ENCODE measurements at places on chromosomes 5 and 9. TPM values are rescaled to one million over a fixed set of nuclear protein-coding genes. Genes with fewer than 3 reads are reported as not detected.

DNA sequence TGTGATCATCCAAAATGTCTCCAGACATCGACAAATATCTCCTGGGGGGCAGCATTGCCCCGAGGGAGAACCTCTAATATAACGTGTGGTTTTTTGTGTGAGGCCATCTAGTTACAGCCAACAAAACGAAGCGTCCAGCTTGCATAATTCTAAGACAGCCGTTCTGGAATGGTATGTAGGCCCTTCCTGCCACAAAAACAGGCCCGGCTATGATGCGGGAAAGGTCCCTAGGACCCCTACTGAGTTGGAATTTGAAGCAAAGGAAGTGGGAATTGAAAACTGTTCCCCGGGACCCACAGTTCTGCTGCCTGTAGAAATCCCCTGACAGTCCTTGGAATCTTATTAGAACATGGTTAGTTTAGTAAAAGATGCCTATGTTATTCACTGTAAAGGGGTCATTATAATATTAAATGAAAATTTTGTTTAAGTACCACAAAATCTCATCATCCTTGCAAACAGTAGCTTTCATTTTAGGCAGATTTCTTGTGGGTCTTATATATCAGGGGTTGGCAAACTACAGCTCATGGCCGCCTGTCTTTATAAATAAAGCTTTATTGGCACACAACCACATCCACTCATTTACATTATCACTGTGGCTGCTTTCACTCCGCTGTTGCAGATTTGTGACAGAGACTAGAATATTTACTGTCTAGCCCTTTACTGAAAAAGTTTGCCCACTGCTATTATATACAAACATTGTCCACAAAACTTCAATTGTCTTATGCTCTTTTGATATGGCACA lies 70.7 kb downstream of the MSX2 start:
- DNase-seq = no peak

- no peak for DNase-seq
Observed at GRCh38 chr5:61881821-61882487, 424.1 kb upstream of the KIF2A start.

Gene LMX1B
- 1.3 TPM for total RNA-seq

Gene IGIP
- 12.0 TPM for total RNA-seq

Gene FABP6
- 1.6 TPM for total RNA-seq

Gene PCDHB11
- 0.77 TPM for total RNA-seq

Gene SNCB
- 0.44 TPM for total RNA-seq

Gene CEP78
- total RNA-seq = 3.4 TPM

Gene RNF180
- 12.9 TPM for total RNA-seq

DNA sequence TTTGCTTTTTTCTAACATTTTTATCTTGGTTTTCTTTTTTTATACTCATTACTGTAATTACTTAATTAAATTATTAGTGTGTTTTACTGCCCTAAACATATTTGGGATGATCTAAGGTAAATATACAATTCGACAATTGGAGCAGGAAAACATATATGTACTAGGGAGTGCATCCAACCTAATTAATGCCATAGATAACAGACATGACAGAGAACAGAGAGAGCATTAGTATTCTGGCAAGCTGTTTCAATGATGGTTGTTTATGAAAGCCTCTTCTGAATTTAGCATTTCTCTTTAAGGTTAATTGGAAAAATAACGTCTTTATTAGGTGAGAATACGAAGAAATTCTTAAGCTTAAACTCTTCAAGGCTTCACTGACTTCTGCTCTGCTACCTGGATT lies 300.1 kb upstream of the PRR16 start:
- no peak for DNase-seq

Gene PCDHGA2
- 7.8 TPM for total RNA-seq

GRCh38 chr9:36045610-36046009 lies 8.9 kb downstream of the RECK start:
- no peak for DNase-seq

Gene PCDHB15
- 2.8 TPM for total RNA-seq

DNA sequence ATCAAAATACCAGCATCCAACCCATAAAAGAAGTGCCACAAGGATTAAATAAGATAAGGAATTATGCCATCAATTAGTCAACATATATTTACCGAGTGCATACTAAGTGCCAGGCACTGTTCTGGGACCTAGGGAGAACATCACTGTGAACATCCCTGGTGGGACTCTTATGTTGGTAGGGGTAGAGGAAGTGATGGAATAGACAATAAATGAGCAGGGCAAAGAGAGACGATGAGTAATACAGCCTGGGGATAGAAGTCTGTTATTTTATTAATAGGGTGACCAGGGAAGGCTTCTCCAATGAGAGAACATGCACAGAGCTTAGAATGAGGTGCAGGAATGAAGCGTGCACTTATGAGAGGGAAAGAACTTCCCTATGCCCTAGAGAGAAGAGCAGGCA lies 47.4 kb upstream of the VLDLR start:
- no peak for DNase-seq
